ENCODE measurements at places on chromosomes 12 and 14.
A peak's percentile ranks its signal among the peaks of the same experiment; 100 is the strongest.

DNA sequence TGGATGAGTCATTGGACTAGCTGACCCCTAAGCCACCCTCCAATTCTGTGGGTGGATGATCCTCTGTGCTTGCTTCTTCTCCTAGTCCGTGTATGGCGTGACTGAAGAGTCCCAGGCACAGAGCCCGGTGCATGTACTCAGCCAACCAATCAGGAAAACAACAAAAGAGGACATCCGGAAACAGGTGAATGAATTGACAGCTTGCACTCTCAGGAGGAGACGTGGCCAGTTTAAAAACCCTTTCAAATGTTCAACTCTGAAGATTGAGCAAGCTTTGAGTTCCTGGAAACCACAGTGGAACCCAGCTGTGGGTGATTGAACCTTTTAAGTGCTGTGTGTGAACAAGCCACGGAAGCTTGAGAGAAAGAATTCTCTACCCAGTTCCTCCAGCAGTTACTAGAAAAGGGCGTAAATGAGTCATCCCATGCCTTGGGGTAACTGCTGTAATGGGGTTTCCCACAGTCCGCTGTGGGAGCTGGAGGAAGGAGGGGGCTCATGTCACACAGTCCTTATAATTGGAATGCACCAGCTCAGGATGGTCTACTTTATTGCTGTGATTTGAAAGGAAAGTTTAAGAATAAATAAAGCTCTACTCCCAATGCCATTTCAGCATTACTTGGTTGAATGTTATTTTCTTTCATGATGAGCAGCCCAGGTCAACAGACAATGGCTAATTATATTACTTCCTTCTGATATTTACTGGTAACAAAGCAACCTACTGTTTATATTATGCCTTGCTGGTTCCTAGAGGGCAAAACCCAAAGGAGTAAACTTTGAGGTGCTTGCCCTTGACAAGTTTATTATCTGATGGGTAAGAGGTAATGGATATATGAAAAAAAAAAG, 417.0 kb downstream of the DPF3 start:
- peak; percentile 88 for DNase-seq

DNA sequence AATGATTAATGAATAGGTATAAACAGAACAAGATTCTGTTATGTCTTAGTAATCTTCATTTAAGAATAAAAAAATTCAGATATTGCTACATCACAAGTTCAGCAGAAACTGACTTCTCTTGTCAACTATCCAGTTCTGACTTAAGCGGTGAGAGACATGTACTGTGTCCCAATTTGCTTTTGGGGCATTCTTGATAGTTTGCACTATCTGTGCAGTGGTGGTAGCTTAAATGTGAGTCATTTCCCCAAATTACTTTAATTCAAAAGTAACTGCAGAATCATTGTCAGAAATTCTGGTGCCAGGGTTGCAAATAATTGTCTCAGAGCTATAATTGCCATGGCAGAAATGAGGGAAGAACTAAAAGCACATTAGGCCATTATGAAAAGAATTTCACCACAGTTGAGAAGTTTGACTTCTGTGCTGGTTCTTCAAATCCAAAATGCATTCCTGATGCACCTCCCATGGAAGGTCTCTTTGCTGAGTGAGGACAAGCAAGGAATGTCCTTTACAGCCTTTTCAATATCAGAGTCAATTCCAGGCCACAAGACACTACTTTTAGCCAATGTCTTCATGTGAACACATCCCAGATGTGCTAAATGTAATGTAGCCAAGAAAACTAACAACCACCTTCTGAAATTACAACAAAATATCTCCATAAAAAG, 304.7 kb downstream of the SSPN start:
- no peak for DNase-seq

GRCh38 chr12:58419905-58420304, 478.5 kb downstream of the ATP23 start:
- no peak for DNase-seq

GRCh38 chr12:54412348-54412747, 6.7 kb downstream of the ITGA5 start:
- DNase-seq: no peak

DNA sequence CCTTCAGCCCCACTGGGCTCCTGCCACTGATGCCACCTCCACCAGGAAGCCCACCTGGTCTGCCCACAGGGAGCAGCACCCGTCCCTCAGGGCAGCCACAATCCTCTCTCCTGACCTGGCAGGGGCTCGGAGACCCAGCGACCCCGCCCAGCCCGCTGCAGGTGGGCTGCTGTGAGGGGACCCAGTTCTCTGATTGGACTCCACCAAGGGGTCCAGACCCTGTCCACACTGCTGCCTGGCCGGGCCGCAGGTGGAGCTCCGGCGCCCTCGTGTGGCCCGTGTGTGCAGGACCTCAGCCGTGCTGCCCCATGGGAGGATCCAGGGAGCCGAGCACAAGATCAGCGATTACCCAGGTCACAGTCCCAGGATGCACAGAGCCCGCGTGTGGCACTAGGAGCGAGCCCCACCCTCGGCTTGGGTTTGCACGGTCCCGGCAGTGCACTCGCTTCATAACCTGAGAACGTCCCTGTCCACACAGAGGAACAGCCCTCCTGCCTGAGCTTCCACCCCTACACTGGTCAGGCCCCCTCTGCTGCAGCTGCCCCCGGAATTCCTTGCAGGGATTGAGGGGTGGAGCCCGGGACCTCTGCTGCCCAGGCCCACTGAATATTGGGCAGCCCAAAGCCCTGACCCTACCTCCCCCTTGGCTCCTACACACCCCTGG, 35.4 kb upstream of the TMEM179 start:
- DNase-seq: peak; percentile 81

- no peak for DNase-seq
Measured at GRCh38 chr12:132461526-132461925, 28.4 kb upstream of the FBRSL1 start.

DNA sequence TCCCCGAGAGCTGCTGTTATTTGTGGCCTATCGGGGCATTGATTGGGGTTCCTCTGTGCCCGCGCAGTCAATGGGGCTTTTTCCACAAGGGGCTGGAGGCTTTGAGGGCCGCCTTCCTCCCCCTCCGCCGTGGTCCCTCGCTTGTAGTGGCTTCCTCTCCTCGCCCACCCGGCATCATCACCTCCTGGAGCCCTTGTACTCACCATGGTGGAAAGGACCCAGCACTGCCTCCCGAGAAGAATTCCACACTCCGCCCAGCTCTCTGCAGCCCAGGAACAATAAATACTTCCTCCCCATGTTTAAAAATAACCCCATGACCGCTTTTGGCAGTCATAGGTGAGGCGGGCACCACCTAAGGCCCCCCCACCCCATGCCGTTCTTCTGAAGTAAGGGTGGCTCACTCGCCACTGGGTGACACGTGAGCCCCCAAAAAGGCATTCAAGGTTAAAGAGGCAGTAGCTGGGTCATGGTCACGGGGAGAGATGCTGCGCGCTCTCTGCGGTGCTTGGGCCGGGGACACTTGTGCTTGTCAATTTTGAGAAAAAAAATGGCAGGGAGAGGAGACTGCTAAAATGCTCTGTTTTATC, at the start of gene MYL2:
Gene MYL2, minus strand, starts transcription at position 256 of the 587 bp plus-strand sequence. Its CDS starts 50 bp downstream, at position 206.
- no peak for DNase-seq

DNA sequence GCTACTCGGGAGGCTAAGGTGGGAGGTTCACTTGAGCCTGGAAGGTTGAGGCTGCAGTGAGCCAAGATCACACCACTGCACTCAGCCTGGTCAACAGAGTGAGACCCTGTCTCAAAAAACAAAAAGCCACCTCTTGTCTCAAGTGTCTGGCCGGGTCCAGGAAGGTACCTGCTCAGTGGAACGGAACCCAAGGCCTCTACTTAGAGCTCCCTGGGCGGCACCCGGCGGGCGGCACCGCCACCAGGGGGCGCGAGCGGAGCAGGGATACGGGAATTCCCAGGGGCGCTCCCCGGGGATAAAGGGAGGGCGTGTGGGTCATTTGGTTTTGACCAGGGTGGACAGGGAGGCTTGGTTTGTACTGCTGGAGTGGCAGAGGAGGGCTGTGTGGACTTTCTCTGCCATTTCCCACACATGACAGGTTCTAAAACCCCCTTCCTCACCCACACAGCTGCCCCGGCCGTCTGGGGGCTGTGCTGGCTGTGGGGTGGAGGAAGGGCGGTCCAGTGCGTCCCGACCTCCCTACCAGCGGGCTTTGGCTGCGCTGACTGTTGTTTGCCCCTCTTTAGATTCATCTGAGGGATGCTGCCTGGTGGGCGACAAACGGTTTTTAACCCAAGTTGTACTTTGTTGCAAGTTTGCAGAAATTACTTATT, 91.4 kb downstream of the SETD3 start:
- peak; percentile 22 for DNase-seq

- DNase-seq: peak; percentile 22
Measured at GRCh38 chr14:74941676-74942097, 13.7 kb downstream of the PGF start.

GRCh38 chr12:102171951-102172350, 25.7 kb downstream of the PMCH start:
- no peak for DNase-seq

DNA sequence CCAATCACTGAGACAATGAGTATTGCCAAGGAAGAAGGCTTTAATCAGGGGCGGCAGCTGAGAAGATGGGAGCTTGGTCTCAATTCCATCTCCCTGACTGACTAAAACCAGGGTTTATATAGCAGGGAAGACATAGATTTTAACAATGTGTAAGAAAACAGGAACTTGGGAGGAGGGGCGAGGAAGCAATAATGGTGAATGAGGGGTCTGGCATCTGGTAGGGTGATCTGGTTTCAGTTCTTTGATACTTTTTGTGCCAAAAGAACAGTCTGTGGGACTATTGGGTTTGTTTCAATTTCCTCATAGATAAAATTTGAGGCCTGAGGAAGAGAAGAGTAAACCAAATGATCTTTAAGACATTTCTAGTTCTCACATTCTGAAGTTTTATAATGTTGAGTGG, 49.2 kb downstream of the FUT8 start:
- DNase-seq: no peak

- peak; percentile 78 for DNase-seq
Measured at GRCh38 chr12:30847259-30847658, 79.3 kb upstream of the TSPAN11 start.

DNA sequence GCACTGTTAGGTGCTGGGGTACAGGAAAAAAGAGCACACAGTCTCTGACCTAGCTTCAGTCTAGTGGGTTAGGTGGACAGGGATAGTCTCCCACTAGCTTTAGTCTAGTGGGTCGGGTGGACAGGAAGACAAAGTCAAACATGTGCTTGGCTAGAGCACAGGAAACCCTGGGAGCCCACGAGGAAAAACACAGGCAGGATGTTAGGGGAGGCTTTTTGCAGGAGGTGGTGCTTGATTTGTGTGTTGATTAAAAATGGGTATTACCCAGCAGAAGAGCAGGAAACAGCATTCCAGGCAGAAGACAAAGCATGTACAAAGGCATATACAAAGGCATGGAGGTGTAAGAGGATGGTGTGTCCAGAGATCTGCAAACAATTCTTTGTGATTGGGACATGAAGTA, 23.3 kb downstream of the SLC38A2 start:
- DNase-seq: no peak

DNA sequence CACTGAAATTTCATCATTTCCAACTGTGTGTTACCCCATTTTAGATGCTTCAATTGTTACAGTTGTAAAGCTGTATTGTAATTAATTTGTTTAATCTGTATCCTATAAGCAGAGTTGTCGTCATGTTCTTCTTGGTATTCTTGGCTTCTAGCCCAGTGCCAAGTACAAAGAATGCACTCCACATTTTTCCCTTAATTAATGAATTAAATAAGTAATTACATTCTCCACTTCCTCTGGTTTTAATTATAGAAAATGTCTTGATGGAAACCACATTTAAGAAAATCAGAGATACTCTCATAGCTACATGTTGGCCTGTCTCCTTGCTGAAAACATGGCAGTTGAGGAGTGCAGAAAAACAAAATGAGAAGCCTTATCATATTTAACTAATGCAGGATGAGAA, 746 bp downstream of the DNAI7 start:
- DNase-seq: no peak

DNA sequence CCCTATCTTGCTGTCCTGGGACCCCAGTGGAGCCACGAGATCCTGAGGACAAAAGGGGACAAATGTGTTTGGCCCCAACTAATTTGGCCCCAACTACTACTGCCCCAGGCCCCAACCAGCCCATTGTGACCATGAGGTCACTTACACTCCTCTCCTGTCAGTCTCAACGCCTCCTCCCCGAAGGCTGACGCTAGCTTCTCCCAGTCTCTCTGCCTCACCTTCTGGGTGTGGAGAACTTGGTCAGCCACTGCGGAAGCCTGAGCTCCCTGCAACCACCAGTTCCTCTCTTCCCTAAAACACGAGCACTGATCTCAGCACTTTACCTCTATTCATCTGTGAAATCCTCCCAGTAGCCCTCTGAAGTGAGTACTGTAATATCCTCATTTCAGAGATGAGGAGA, 13.3 kb downstream of the FAM181A start:
- no peak for DNase-seq

- DNase-seq: peak; percentile 78
Measured at GRCh38 chr12:575948-576614, 87.2 kb downstream of the NINJ2 start.

GRCh38 chr14:93369713-93370266, 22.8 kb downstream of the COX8C start:
- no peak for DNase-seq

DNA sequence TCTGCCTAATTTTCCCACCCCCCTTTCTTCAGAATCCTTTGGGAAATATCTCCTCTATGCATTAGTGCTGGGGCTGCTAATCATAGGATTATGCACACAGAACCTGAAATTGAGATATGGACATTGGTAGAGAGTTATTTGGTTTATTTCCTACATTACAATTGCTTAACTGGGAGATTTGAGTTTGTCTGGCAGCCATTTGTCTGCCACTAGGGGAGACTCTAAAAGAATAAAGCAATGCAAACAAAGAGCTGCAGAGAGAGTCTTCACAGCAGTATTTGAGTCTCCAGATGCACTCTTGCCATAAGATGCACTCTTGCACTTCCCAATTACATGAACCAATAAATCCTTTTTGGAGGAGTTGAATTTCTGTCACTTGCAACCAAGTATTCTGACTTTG, 12.0 kb upstream of the PCNX4 start:
- no peak for DNase-seq

All from SW480 (cell line).